HTR-8/SVneo (cell line): ENCODE measurements at places on chromosomes 5 and 9.

GRCh38 chr5:69493396-69494133 is 975 bp downstream of the OCLN start:
- DNase-seq = peak; percentile 47

GRCh38 chr9:84999788-85000187 is 330.3 kb downstream of the NTRK2 start:
- no peak for DNase-seq

DNA sequence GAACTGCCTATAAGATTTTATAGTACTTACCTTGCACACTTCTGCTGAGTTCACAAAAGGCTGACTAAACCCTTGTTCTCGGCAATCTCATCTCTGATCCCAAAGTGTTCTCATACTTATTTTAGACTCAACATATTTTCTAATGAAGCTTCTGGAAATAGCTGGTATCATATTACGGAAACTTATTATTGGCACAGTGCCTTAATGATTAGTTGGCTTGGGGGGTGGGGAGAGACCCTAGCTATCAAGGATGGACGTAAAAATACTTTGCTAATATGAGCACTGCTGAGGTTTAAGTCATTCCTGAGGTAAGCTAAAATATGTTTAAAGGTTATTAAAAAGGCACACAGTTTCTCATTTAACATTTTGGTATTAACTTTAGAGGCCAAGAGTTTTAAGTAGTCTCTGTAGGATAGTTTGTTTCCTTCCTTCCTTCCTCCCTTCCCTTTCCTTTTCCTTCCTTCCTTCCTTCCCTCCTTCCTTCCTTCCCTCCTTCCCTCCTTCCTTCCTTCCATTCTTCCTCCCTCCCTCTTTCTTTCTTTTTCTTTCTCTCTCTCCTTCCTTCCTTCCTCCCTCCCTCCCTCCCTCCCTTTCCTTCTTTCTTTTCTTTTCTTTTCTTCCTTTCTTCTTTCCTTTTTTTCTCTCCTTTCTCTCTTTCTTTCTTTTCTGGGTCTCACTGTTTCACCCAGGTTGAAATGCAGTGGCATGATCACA is 31.5 kb downstream of the ZSWIM6 start:
- DNase-seq = no peak

DNA sequence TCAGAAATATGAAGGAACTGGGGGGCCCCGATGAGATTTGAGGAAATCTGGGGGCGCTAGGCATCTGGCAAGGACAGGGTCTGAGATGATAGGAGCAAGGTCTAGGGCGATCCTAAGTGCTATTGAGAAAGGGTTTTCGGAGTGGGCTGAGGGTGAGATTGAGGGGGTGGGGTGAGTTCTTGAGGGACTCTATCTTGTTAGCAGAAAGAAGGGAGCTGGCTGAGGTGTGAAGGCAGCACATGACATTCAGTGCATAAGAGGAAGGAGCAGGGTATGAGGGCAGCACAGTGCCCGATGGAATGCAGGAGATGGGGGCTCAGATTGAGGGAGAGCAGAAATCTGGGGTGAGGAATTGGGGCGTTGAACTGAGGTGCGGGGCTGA is 640 bp downstream of the TRIM32 start:
- DNase-seq = no peak

DNA sequence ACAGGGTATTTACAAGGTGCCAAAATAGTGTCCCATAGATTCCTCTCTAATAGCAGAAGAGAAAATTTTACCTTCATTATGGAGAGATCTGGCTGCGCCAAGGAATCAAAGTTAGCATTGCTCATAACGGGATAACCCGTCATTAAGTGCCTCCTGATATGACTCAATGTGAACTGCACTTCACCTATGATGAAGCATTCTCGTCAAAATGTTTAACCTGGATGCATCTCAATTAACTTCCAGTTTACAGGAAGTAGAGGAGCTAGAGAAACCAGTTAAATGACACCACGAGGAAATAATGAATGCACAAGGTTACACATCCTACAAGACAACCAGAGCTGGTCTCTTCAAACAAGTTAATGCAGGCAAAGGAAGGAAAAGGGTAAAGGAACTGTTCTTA is 17.2 kb downstream of the FBXW11 start:
- DNase-seq = no peak

- no peak for DNase-seq
These were observed 69.4 kb downstream of the IQGAP2 start for GRCh38 chr5:76472335-76473008.

- DNase-seq = no peak
These were observed 2.9 kb upstream of the REEP2 start for GRCh38 chr5:138435943-138436342.

- no peak for DNase-seq
These were observed 1.3 kb downstream of the C5orf15 start for GRCh38 chr5:133967124-133967523.

DNA sequence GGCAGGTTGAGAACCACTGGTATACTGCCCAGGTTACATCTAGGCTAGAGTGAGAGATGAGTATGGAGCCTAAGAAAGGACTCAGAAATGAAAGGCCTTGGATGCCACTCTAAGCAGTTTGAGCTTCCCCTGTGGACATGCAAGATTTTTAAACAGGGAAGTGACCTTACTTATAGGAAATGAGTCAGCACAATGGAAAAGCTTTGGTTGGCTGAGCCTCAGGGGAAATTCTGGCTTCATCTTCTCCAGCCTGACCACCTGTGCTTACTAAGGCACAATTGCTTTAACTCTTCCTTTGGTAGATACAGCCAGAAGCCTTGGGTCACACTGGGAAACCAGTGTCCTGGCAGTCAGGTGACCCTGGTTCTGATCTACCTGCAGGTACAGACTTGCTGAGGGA is 380.2 kb upstream of the ZNF462 start:
- no peak for DNase-seq

- DNase-seq = no peak
These were observed 735.8 kb upstream of the WWC1 start for GRCh38 chr5:167555565-167556166.

DNA sequence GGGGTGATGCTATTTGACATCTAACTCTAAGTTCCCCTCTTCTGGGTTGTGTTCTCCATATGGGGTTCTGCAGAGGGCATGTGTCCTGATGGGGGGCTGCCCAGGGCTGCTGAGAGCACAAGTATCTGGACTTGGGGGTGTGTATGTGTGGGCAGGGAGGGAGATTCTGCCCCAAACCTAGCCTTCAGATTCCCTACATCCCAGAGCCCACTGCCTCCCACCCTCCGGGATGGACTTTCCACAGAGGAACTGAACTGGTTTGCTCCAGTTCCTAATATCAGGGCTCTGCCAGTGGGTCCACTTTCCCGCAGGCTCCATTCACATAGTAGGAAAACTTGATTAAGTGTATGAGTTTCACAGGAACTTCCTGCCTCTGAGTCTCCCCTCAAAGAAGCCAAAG is 16.4 kb upstream of the TIFAB start:
- DNase-seq = no peak

DNA sequence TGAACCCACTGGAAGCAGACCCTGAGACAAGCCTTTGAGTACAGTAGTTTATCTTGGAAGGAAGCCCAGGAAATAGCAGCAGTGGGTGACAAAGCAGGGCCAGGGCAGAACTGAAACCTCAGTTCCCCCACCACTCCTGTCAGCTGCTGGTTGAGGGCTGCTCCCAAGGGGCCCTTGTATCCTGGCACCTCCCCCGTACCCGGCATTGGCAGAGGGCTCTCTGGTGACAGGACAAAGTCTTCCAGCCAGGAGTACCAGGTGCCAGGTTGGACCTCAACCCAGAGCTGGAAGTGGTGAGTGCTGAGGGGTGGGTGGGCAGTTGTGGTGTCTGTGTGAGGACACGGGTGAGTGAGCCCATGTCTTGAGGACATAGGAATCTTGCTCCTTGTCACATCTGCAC is 123.3 kb downstream of the PHF2 start:
- no peak for DNase-seq

DNA sequence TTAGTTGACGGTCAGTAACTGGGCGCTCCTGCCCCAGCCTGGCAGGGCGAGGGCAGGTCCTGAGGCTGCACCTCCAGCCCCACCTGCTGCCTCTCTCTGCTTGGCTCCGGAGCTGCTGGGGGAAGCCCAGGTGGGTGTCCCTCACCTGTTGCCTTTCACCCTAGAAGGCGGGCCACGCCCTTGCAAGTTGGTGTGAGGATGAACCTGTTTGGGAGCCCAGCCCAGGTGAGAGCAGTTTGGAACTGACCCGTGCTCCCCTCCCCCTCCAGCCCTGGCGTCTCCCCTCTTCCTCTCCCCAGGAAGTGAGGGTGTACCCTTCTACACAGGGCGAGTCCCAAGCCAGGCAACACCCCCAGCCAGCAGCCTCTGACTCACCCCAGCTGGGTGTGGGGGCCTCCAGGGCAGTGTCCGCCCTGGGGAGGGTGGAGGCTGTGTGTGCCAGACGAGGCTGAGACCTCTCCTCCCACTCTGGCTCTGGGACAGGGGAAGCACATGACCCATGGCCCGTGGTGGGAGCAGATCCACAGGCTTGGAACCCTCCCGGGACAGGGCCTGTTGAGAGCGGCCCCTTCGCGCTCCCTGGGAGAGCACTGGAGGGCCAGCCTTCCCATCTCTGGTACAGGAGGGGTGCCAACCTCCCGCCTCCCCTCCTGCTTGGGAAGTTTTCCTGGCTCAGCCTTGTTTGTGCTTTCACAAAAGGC is 10.4 kb downstream of the LRRC8A start:
- DNase-seq = peak; percentile 67

DNA sequence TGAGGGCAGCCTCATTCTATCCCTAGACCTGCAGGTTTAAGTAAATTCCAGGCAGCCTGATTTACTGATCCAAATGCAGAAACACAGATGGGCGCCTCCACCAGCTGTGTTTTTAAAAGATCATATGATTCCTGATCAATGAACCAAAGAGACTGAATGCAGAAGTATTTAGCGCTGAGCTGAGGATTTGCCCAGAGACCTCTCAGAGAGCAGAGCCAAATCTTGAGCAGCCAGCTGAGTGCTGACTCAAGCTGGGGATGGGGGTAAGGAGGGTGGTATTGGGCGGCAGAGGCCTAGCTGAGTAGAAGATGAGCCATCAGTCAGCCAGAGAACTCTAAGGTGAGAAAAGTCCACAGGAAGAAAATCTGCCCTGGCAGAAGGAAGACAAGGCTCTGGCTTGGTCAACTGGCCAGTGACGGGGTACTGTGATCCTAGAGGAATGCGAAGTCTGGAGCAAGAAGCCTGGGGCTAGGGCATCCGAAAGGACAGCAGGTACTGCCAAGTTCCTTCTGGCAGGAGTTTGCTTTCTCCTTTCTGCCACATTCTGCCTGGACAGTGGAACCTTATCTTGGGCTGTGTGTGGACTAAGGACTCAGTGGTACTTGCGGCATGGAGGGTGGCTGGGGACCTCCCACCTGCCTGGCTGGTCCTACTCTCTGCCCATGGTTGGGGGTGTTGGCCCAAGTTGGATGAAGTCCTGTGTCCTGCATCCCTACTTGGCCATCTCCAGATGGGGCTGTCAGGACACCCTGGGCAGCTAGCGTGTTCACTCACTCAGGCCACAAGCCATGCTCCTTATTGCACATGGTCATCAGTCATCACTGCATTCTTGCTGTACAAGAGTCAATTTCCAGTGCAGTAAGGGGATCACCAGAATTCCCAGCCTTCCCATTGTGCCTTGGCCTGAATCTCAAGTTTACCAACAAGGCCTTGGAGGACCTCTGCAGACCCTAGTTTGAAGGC is 34.5 kb upstream of the CDKN2AIPNL start:
- no peak for DNase-seq

DNA sequence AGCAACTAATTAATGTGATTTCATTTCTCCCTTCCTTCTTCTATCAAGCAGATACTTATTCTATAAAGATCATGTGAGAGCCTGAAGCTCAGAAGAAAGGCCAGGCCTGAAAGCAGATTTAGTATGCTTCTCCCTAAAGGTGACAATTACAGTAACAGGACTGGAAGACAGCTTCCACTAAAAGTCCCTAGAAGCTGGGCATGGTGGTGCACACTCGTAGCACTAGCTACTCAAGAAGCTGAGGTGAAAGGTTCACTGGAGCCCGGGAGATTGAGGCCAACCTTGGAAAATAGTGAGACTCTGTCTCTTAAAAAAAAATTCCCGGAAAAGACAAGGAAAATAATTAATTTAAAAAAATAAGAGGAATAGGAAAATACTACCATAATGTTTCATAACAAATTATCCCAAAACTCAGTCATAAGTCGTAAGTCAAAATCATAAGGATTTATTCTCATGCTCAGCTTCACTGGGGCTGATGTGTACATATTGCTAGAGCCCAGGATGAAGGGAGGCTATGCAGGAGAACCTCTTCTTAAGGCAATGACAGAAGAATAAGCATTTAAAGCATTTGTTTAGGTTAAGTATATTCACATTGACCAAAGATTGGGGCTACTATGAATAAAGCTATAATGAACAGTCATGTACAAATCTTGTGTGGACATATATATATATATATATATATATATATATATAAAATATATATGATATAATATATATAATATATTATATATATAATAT is 210.8 kb upstream of the SMARCA2 start:
- DNase-seq = no peak

- DNase-seq = no peak
These were observed 37.9 kb upstream of the SRP19 start for GRCh38 chr5:112823181-112823580.

DNA sequence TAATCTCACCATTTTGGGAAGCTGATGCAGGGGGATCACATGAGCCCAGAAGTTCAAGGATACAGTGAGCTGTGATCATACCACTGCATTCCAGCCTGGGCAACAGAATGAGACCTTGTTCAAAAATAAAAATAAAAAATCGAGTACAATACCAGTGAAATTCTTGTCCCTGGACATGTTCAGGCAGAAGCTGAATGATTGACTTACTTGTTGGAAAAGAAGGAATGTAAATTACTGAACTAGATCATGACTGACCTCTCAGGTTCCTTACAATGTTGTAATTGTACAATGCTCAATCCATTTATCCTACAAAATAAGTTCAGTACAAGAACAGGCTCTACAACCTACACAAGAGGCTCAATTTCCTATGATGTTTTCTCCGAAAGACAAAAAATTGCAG is 1010.4 kb downstream of the TLE1 start:
- no peak for DNase-seq

DNA sequence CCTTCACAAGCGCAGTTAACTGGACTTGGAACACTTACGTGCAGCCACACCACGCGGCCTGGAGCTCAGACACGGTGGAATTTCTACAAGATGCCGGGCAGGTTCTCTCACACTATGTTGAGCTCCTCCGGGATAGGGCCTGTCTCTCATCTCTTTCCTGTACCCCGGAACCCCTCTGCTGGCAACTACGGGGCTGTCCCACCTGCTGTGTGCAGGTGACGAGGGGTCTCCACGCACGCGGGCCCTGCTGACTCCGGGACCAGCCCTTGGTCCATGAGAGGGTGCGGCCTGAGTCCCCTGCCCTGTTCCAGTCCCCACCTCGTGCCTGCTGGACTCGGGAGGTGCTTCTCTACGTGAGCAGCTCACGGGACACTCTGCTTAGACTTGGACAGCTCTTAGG is 40.1 kb downstream of the SLC6A3 start:
- DNase-seq = no peak
